ENCODE measurements at places on chromosomes 1 and 21.
A peak's percentile ranks its signal among the peaks of the same experiment; 100 is the strongest.

GRCh38 chr1:107460035-107460434, 319.2 kb downstream of the NTNG1 start:
- H3K27me3 ChIP-seq, result peaks cover 6% of the 10 kb centered on the region
- DNase-seq, result no peak
- no peaks in the 10 kb centered on the region for H3K4me1 ChIP-seq

- H3K27ac ChIP-seq, result peak overlapping the region; percentile 98
- peak overlapping the region; percentile 95 for H3K4me3 ChIP-seq
- DNase-seq, result no peak
- peaks cover 16% of the 10 kb centered on the region for H3K36me3 ChIP-seq
- no peaks in the 10 kb centered on the region for H3K27me3 ChIP-seq
- peaks cover 52% of the 10 kb centered on the region for H3K4me1 ChIP-seq
Measured at GRCh38 chr1:224435318-224435763, 744 bp upstream of the WDR26 start.

GRCh38 chr1:204931768-204932572, 61.3 kb downstream of the NFASC start:
- no peaks in the 10 kb centered on the region for H3K4me1 ChIP-seq
- DNase-seq, result no peak
- H3K27ac ChIP-seq, result no peak overlapping the region
- H3K27me3 ChIP-seq, result peaks cover 4% of the 10 kb centered on the region
- no peak overlapping the region for H3K4me3 ChIP-seq

DNA sequence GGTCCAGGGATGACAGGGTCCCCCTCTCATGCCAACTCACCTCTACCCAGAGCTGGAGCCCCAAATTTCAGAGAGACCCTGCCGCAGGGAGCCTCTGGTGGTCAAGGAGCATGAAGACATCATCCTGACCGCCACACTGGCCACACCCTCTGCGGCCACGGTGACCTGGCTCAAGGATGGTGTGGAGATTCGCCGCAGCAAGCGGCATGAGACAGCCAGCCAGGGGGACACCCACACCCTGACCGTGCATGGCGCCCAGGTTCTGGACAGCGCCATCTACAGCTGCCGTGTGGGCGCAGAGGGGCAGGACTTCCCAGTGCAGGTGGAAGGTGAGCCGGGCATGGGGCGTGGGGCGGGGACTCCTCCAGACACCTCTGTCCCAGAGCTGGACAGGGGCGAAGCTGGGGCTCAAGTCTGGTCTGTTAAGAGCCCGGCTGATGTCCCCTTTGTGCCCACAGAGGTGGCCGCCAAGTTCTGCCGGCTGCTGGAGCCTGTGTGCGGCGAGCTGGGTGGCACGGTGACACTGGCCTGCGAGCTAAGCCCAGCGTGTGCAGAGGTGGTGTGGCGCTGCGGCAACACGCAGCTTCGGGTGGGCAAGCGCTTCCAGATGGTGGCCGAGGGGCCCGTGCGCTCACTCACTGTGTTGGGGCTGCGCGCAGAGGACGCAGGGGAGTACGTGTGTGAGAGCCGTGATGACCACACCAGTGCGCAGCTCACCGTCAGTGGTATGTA, 66.0 kb downstream of the OBSCN start:
- peaks cover 11% of the 10 kb centered on the region for H3K4me1 ChIP-seq
- peaks cover 15% of the 10 kb centered on the region for H3K36me3 ChIP-seq
- DNase-seq, result no peak
- H3K27ac ChIP-seq, result no peak overlapping the region

DNA sequence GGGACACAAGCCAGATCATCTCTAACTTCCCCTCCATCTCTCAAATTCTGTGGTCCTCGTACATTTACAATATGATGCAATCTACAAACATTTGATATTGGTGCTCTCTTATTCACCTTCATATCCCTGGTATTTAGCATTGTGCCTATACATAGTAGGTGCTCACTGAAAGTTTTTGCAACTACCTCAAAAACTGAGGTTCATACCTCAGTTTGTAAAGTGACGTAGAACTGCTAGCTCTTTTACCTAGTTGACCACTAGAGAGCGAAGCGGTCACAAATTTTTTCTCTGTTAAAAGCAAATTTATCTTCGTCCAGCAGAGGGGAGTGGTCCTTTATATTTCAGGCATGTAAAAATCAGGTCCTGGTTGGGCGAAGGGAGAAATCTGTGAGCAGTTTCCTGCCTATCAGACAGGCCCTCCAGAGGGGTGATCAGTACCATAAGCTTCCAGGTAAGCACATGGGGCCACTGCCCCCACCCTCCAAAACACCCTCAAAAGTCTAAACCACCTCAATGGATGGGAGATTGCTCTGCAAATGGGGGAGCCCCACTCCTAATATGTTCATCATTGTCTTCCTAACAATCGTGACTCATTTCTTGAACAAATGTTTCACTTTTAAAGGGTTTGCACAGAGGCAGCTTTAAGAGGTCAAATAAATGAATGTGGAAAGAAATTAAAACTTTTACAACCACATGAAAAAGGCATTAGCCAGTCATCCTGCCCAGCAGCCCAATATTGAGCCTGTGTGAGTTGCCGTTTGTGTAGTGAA, 10.6 kb upstream of the HLCS start:
- H3K36me3 ChIP-seq, result peaks cover 10% of the 10 kb centered on the region
- peaks cover 18% of the 10 kb centered on the region for H3K4me1 ChIP-seq
- no peak for DNase-seq
- no peak overlapping the region for H3K4me3 ChIP-seq
- peaks cover 37% of the 10 kb centered on the region for H3K27me3 ChIP-seq
- no peak overlapping the region for H3K27ac ChIP-seq

DNA sequence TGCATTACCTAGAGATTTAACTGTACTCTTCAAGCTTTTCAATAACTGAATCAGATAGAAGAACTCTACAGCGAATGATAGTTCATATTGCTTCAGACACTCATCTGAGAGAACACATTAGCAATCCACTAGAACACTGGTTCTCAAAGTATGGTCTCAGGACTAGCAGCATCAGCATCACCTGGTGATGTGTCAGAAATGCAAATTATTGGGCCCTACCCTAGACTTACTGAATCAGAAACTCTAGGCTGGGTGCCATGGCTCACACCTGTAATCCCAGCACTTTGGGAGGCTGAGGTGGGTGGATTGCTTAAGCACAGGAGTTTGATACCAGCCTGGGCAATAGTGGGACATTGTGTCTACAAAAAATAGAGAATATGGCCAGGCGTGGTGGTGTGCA, 24.9 kb upstream of the GLIS1 start:
- no peak overlapping the region for H3K4me3 ChIP-seq
- H3K27ac ChIP-seq, result no peak overlapping the region

DNA sequence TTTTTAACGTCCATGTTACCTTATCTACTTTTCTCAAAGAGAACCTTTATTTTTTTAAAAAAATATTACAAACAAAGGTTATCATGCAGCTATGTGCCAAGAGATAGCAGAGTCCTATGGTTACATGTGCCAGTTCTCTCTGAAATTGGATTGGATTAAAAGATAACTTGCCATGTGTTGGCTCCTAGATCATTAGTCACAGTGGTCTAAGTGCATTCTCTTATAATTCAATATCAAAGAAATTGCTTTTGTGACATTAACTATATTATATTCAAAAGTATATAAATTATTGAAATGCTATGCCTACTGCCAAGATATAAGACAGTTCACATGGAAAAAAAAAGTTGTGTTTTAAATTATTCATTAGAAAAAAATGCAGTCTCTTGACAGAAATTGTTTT, 494.2 kb downstream of the NEGR1 start:
- H3K4me3 ChIP-seq, result no peak overlapping the region
- H3K27me3 ChIP-seq, result no peaks in the 10 kb centered on the region
- H3K36me3 ChIP-seq, result no peaks in the 10 kb centered on the region
- DNase-seq, result no peak
- H3K4me1 ChIP-seq, result no peaks in the 10 kb centered on the region

- no peak overlapping the region for H3K27ac ChIP-seq
- H3K4me1 ChIP-seq, result peaks cover 74% of the 10 kb centered on the region
- DNase-seq, result no peak
- H3K4me3 ChIP-seq, result peak overlapping the region; percentile 83
Measured at GRCh38 chr1:118984722-118985639, 3.2 kb downstream of the TBX15 start.

- DNase-seq, result no peak
- no peaks in the 10 kb centered on the region for H3K27me3 ChIP-seq
Measured at GRCh38 chr1:243831463-243831862, 18.6 kb downstream of the AKT3 start.

- no peak overlapping the region for H3K27ac ChIP-seq
- no peak for DNase-seq
- H3K36me3 ChIP-seq, result no peaks in the 10 kb centered on the region
- H3K4me3 ChIP-seq, result no peak overlapping the region
- peaks cover 9% of the 10 kb centered on the region for H3K4me1 ChIP-seq
Measured at GRCh38 chr1:168148916-168149315, 12.2 kb upstream of the GPR161 start.

GRCh38 chr21:46607636-46608035, 2.8 kb upstream of the S100B start:
- no peaks in the 10 kb centered on the region for H3K36me3 ChIP-seq
- peaks cover 28% of the 10 kb centered on the region for H3K4me1 ChIP-seq
- H3K4me3 ChIP-seq, result no peak overlapping the region
- no peak overlapping the region for H3K27ac ChIP-seq
- H3K27me3 ChIP-seq, result peaks cover 14% of the 10 kb centered on the region
- no peak for DNase-seq

GRCh38 chr21:35071347-35071746, 22.2 kb upstream of the RUNX1 start:
- H3K27me3 ChIP-seq, result peaks cover 4% of the 10 kb centered on the region
- H3K4me3 ChIP-seq, result no peak overlapping the region
- no peaks in the 10 kb centered on the region for H3K4me1 ChIP-seq
- H3K36me3 ChIP-seq, result peaks cover 5% of the 10 kb centered on the region

DNA sequence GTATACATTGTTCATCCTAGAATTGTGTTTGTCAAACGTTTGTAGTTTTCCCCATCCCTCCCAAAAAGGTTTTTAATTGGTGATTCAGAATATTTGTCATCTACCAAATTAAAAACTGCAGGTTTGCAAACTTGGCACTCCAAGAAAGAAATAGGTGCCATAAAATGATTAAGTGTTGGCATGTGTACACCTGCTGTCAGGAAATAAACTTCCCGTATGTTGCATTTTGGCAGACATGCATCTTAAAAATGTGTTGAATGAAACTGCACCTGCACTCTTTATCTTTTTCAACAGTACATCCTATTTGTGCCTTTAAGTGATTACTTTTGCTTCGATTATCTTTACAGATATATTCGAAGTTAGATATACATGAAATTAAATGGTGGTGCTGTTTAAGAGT, 7.3 kb downstream of the B3GALT2 start:
- H3K27ac ChIP-seq, result no peak overlapping the region
- no peak overlapping the region for H3K4me3 ChIP-seq
- no peaks in the 10 kb centered on the region for H3K27me3 ChIP-seq
- DNase-seq, result no peak
- H3K4me1 ChIP-seq, result peaks cover 18% of the 10 kb centered on the region

- H3K4me3 ChIP-seq, result no peak overlapping the region
- no peaks in the 10 kb centered on the region for H3K36me3 ChIP-seq
- no peak overlapping the region for H3K27ac ChIP-seq
- no peak for DNase-seq
- no peaks in the 10 kb centered on the region for H3K4me1 ChIP-seq
Measured at GRCh38 chr1:60461925-60462595, 388.5 kb upstream of the C1orf87 start.

GRCh38 chr1:30271401-30272276, 451.7 kb downstream of the MATN1 start:
- H3K4me1 ChIP-seq, result peaks cover 37% of the 10 kb centered on the region
- H3K4me3 ChIP-seq, result no peak overlapping the region
- H3K27me3 ChIP-seq, result peaks cover 17% of the 10 kb centered on the region

GRCh38 chr1:111615870-111616715, 3.5 kb upstream of the RAP1A start:
- peaks cover 14% of the 10 kb centered on the region for H3K27me3 ChIP-seq
- no peak for DNase-seq
- H3K4me1 ChIP-seq, result peaks cover 44% of the 10 kb centered on the region
- H3K36me3 ChIP-seq, result no peaks in the 10 kb centered on the region
- no peak overlapping the region for H3K4me3 ChIP-seq

GRCh38 chr1:81369833-81370232, 430.9 kb upstream of the ADGRL2 start:
- peaks cover 7% of the 10 kb centered on the region for H3K27me3 ChIP-seq
- no peaks in the 10 kb centered on the region for H3K4me1 ChIP-seq
- H3K36me3 ChIP-seq, result no peaks in the 10 kb centered on the region
- no peak overlapping the region for H3K27ac ChIP-seq
- no peak for DNase-seq

DNA sequence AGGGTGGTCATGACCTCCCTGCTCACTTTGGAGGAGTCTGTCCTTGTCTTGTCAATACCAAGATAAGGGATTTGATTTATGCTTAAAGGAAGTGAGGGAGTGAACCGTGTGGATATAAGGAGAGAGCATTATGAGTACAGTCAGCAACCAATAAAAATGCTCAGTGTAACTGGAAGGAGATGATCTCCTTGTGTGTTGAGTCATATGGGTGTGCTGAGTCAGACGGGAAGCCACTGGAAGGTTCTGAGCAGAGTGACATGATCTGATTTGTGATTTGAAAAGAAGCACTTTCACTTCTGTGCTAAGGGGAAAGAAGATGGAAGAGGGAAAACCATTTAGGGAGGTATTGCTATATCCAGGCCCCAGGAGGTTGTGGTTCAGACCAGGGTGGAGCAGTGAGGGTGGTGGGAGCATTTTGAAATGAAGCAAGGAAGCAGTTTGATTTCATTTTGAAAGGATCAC, 2.5 kb upstream of the BCL10 start:
- H3K4me3 ChIP-seq, result no peak overlapping the region
- H3K4me1 ChIP-seq, result peaks cover 31% of the 10 kb centered on the region
- DNase-seq, result no peak
- no peak overlapping the region for H3K27ac ChIP-seq
- H3K36me3 ChIP-seq, result peaks cover under 1% of the 10 kb centered on the region
- H3K27me3 ChIP-seq, result peaks cover 13% of the 10 kb centered on the region

DNA sequence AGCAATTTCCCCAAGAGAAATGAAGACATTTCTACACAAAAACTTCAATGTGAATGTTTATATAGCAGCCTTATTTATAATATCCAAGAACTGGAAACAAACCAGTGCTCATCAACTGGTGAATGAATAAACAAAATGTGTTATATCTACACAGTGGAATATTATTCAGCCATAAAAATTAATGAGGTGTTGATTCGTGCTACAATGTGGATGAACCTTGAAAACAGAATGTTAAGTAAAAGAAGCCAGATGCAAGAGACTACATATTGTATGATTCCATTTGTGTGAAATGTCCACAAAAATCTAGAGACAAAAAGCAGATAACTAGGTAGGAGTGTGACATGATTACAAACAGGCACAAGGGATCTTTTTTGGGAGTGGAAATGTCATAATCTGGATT, 110.0 kb downstream of the CD247 start:
- H3K36me3 ChIP-seq, result peaks cover 51% of the 10 kb centered on the region
- H3K4me1 ChIP-seq, result no peaks in the 10 kb centered on the region
- H3K27me3 ChIP-seq, result no peaks in the 10 kb centered on the region
- H3K4me3 ChIP-seq, result no peak overlapping the region

- DNase-seq, result peak; percentile 13
- no peak overlapping the region for H3K4me3 ChIP-seq
- H3K27me3 ChIP-seq, result peaks cover 6% of the 10 kb centered on the region
- no peak overlapping the region for H3K27ac ChIP-seq
- H3K4me1 ChIP-seq, result peaks cover 18% of the 10 kb centered on the region
- no peaks in the 10 kb centered on the region for H3K36me3 ChIP-seq
Measured at GRCh38 chr1:235947989-235948388, 81.3 kb upstream of the LYST start.

Measured in nephron progenitor cell (in vitro differentiated cells).